Spinal cord (tissue), 10 donors: ENCODE measurements at places on chromosomes 5 and 9.
A peak's percentile ranks its signal among the peaks of the same experiment; 100 is the strongest.

- no peak for DNase-seq
Measured at GRCh38 chr5:55410845-55411244, 103.1 kb downstream of the MTREX start.

GRCh38 chr5:60257596-60258271, 364.2 kb upstream of the PDE4D start:
- no peak for DNase-seq

DNA sequence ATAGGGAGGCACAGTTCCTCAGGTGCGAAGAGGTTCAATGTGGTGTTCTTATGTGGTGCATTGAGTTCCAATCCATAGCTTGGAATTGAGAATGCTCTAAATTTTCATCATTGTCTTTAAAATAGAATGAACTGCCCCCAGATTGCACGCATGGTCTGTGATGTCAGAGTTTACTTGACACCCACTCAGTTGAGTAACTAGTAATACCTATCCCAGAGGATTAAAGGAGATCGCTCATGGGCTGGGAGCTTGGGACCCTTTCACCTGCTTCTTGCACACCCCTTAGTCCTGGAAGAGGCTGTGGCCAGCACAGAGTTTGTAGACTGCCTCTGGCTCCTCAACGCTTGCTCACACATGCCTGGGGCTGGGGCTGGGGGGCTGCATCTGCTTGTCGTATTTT, 95.1 kb upstream of the OTULINL start:
- no peak for DNase-seq

- DNase-seq = no peak
Measured at GRCh38 chr9:96156171-96156974, 145.6 kb downstream of the HSD17B3 start.

GRCh38 chr5:164358531-164359259, 853.3 kb downstream of the MAT2B start:
- no peak for DNase-seq

DNA sequence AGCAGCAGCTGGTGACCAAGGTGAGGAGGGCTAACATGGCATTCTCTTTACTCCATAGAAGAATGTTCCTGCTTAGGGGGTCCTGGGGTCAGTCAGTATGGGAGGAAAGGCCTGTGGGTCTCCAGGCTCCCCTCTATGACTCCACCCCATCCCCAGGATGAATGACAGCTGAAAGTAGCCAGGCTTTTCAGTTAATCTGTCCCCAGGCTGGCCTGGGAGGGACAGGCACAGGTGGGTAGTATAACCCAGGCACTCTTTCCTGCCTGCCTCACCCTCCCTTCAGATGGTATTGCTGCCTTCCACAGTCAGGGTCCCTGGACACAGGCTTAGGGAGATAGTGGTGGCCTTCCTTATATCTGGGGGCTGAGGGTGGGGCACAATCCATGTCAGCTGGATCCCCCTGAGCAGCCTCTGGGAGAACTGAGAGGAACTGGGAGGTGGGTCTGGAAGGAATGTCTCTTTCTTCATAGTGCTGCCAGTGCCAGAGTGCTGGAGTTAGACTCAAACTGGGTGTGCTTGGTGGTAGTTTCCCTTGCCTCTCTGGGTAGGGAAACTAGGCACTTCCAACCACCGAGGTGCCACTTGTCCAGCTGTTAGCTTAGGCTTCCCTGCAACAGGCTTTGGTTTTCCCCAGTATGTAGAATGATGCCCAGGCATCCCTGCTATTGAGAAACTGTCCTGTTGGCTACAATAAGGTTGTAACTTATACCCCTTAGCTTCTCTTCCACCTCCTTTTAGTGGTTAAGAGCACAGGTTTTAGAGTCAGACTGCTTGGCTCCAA, 27.8 kb downstream of the LARP1 start:
- DNase-seq = no peak

GRCh38 chr5:35815089-35815936, 41.4 kb upstream of the IL7R start:
- DNase-seq = no peak

- DNase-seq = no peak
Measured at GRCh38 chr5:103473725-103474124, 88.9 kb downstream of the NUDT12 start.

DNA sequence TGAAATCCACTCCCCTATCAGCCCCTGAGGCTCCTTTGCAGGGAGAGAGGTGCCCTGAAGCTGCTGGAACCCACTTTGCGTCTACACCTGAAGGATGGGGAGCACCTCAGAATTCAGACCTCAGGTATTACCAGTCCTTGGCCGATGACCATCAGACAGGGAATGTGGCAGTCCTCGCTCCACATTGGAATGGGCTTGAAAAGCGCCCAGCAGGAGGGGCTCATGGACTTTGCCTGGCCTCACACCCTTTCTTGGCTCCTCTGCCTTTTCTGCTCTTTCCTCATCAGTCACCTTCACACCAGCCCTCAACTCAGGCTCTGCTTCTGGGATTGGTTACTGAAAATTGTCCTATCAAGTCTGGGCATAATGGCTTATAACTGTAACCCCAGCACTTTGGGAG, 83.9 kb downstream of the BARX1 start:
- no peak for DNase-seq

DNA sequence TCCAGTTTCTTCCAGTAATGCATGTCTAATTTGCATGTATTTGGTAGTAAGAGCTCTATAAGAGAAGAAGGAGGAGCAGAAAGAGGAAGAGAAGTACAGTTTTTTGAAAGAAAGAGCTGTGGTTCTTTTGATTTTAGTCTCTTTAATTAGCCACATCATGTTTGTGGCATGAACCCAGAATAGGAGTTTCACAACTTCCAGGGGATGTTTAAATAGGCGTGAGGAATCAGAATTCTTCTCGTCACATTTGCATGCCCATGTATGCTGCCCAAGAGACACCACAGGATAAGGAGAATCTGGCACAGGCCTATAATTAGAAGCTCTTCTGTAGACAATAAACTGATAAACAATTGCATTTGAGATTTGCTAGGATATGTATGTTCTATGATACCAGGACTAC, 78.7 kb downstream of the GAS1 start:
- DNase-seq = peak; percentile 56

DNA sequence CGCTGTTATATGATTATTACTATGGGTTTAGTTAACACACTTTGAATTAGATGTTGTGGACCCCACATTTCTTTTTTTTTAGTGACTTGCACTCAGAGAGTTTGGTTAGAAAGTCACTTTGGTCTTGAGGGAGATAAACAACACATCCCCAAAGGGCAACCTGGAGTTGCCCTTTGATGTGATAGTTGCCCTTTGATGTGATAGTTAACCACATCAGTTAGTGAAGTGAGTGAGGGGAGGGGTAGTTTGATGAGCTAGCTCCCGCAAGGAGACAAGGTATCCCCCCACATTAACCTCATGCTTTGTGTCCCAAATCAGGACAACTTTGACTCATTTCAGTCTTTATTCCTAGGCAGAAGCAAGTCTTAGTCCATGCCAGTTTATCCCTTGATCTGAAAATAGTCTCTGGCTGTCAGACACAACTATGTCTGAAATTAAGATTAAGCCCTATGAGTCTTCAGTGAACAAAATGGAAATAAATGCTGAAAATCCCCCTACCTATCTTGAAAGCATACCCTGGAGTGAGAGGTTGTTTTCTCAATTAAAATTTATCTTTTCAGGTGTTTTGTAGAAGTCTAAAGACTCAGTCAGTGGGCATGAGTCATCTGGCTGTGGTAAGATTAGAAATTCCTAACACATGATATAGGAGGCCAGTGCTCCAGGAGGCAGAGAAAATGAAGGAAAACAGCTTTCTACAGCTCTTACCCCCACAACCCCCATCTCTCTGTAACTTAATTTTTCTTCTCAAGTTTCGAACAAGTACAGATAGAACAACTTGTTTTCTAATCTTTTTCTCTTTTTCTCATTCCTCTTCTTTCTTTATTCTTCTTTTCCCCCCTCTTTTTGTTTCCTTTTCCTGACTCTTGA, 208.9 kb upstream of the DMRTA1 start:
- DNase-seq = no peak

GRCh38 chr5:156328161-156328560, 1.2 kb downstream of the SGCD start:
- no peak for DNase-seq

DNA sequence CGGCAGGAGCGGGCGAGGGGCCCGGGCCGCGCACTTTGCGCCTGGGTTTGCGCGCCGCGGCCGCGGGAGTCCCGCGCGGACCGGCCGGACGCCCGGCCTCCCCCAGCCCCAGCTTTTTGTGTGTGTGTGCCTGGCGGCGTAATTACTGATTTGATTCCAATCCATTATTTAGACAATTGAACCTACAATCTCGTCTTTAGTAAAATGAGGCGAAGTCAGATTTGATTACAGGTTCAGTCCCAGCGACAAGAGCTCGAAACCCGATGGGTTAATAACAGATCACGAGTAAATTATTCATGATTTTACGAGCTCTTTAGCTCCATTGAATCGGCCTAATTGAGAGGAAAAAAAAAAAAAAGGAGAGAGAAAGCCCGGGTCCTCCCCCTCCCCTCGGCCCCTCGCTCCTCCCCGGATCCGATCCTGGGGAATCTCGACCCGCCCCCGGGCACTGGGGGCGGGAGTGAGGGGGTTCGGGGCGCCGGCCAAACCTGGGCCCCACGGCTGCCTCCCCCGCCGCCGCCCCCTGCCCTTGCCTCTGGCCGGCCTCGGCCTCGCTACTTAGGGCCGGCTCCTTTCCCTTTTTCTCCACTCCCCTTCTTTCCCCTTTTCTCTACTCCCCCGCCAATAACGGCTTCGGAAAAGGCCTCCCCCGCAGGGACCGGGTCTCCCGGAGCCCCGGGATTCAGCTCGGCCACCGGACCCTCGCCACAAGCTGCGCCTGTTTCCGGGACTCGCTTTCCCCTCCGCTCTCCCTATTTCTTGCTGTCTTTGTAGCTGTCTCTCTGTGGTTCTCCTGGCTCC, 6.6 kb downstream of the LHX2 start:
- no peak for DNase-seq

DNA sequence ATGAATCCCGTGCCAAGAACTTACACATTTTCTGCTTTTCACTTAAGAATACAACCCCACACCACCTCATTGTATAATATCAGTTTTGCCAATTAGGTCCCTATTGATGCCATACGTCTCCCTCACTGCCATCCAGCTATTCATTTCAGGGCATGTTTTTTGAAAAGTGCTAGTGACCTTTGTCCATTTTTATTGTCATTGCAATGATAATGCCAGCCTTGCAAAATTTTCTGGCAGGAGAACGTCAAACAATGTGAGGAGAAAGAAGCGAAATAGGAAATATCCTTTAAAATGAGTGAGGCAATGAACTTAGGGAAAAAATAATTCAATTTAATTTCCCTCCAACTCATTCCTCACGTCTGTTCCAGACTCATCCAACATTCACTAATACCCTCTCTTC, 111.8 kb upstream of the CKMT2 start:
- no peak for DNase-seq

- peak; percentile 95 for DNase-seq
Measured at GRCh38 chr9:70639853-70640814, 225.7 kb upstream of the KLF9 start.

- DNase-seq = no peak
Measured at GRCh38 chr5:41772056-41772455, 98.2 kb downstream of the OXCT1 start.

GRCh38 chr5:55230086-55230629, 3.0 kb upstream of the MCIDAS start:
- no peak for DNase-seq

GRCh38 chr9:117546894-117547678, 132.2 kb upstream of the ASTN2 start:
- DNase-seq = no peak

DNA sequence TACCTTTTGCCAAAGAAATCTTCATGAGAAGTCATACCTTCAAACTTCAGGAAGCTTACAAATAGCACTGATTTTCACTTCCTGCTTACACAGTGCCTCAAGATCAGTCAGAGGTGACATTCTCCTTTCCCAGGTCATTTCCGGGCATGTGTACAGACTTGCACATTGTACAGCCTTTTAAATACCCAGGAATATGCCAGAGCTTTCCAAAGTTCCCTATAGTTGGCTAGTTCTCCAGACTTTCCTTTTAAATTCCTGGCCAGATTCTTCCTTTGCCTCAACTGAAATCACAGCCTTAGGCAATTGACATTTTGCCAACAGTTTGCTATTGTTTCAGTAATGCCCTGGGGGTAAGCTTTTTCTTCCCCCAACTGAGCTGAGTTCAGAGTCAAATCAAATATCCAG, 47.2 kb downstream of the RFX3 start:
- no peak for DNase-seq
